ENCODE measurements at places on chromosomes 3 and 15.
A peak's percentile ranks its signal among the peaks of the same experiment; 100 is the strongest.

DNA sequence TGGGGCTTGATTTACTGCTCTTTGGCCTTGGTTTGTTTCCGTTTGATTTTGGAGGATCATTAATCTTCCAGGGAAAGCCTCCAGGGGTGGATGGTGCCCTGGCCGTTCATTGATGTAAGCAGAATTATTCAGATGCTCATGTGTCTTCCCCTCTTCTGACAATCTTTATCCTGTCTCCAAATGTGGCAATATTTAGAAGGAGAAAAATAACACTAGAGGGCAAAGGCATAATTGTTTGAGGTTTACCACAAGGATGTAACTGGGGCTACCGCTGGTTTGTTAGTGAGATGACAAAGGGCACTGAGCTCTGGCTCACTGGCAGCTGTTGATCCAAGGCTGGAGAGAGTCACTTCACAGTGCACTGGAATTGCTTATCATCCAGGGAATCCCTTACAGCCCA is 18.2 kb upstream of the PLCL2 start:
- no peak for DNase-seq

- DNase-seq: no peak
These were observed 484 bp upstream of the C3orf52 start for GRCh38 chr3:112085735-112086075.

- DNase-seq: no peak
These were observed 200.7 kb upstream of the NSMCE3 start for GRCh38 chr15:29470311-29470710.

DNA sequence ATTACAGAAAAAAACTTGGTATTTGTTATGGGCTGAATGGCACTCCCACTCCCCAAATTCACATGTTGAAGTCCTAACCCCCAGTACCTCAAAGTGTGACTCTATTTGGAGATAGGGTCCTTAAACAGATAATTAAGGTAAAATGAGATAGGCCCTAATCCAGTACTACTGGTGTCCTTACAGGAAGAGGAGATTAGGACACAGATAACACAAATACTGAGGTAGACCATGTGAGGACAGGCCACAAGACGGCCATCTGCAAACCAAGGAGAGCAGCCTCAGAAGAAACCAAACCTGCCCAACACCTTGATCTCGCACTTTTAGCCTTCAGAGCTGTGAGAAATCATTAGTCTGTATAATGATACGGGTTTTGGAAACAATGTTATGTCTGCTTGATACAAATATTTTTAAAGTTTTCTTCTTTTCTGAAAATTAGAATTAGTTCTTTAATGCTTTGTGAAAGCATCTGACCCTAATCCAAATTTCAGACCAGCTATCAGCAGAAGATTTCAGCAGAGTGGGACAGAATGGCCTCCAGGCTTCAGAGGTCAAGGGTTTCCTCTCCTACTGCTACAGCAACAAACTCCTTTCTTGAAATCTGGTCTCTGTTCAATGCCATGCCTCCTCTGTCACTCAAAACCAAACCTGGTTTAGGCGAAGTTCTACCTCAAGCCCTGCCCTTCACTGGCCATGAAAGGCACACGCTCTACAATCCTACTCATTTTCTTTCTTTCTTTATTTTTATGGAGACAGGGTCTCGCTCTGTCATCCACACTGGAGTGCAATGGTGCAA is 22.0 kb upstream of the HDC start:
- DNase-seq: no peak

DNA sequence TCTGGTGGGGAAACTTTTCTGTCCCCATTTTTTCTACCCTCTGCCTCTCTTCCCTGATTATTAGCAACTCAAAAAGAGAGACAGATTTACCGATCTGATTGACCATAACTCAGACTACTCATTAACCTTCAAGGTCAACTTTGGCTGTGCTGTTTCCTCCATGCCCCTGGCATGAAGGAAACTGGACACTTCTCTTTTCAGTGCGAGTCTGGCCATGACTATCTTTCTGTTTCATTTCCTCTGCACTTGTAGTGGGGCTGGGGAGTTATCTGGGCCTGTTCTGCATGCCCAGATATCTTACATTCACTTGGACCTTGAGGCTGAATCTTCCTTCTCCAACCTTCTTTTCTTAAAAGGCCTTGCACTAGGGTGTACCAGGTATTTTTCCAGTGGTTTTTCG is 76.9 kb upstream of the SLCO2A1 start:
- DNase-seq: no peak

- DNase-seq: no peak
These were observed 4.7 kb downstream of the CEP152 start for GRCh38 chr15:48806151-48806550.

GRCh38 chr3:119911748-119912147 is 129.8 kb downstream of the NR1I2 start:
- DNase-seq: no peak

DNA sequence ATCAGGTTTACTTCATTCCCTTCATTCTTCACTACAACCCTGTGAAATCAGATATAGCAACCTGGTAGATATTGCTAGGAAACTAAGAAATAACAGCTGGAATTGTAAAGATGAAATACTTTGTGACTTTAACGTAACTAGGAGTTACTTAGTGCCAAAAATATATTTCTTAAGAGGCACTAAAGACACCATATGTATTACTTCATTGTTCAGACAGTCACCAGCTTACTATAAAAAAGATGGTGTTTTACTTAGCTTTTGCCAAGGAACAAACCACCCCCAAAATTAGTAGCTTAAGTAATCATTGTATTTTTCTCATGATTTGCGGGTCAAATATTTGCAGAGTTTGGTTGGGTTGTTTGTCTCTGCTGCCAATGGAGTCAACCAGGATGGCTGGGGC is 62.5 kb downstream of the PROS1 start:
- no peak for DNase-seq

- DNase-seq: no peak
These were observed 58.9 kb downstream of the LINGO1 start for GRCh38 chr15:77573802-77574201.

DNA sequence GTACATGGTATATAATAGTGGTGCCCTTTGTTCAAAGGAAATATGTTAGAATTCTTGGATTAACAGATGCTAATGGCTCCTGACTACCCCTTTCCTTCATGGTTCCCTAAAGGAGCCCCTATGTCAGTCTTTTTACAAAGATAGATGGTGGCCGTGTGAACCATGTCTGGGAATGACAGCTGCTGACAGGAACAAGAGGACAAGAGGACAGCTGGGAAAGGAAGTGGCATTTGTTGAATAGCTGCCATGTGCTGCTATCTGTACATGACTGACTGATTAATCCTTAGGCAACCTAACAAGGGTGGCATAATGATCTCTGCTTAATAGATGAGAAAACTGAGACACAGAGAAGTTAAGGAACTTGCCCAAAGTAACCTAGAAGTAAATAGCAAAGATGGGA is 321.7 kb downstream of the ZNF621 start:
- DNase-seq: no peak

- DNase-seq: no peak
These were observed 19.3 kb downstream of the NRG4 start for GRCh38 chr15:75992897-75993296.

DNA sequence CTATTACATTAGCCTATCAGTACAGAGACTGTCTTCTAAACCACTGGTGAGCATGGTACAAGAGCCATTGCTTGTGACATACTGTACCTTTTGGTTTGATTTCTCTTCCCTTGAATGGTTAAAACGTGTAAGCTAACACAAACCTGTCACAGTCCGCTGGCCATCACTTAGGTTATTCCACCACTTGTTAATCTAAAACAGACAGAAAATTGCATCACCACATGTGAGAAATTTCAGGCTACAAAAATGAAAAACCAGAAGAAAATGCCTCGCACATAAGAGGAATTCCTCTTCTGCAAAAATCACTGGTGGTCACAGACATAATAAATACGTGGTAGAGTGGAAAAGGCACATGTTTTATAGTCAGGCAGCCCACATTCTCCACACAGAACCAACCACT is 22.1 kb downstream of the PARL start:
- DNase-seq: no peak

DNA sequence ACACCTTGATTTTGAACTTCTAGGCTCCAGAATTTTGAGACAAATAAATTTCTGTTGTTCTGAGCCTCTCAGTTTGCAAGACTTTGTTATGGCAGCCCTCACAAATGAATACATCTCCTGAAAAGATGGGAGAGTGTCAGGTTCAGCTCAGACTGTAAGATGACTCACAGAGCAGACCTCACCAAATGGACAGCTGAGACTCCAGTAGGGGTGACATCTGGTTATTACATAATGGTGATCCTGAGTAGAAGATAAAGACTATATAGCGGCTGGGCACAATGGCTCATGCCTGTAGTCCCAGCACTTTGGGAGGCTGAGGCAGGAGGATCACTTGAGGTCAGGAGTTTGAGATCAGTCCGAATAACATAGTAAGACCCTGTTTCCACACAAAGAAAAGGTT is 26.2 kb upstream of the MTMR14 start:
- no peak for DNase-seq

- DNase-seq: no peak
These were observed 32.4 kb upstream of the IGF2BP2 start for GRCh38 chr3:185857208-185857607.

DNA sequence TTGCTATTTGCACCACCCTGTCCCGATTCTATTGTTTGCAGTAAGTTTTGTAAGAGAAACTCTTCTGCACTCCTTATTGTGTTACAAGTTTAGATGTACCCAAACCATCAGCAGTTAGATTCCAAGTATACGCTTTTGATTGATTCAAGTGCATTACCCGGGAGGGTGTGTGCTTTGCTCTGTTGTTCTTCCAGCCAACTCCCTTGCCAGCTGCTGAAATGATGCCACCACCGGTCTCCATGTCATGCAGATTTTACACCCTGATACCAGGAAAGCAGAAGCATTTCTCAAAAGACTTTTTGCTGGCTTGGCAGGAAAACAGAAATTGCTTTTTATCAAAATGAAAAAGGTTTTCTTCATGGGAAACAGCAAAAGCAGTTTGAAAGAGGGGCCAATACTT is 1006.6 kb upstream of the CFAP20DC start:
- DNase-seq: no peak

- no peak for DNase-seq
These were observed 570.1 kb upstream of the CBLB start for GRCh38 chr3:106438887-106439286.

DNA sequence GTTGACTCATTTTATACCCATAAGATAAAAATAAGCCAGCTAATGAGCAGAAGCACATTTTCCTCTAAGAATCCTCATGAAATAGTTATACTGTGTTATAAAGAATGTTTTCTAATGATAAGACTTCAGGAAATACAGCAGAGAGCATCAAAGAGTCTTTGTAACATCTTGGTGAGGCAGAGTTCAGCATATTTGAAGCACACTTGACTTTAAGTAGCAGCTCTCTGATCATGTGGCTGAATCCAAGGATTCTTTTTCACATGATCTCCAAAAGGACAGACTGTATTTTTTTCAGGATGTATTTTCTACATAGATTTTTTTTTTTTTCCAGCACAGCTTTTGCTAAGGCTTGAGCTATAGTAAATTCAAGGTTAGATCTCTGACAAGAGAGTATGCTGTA is 195.1 kb downstream of the SI start:
- no peak for DNase-seq

DNA sequence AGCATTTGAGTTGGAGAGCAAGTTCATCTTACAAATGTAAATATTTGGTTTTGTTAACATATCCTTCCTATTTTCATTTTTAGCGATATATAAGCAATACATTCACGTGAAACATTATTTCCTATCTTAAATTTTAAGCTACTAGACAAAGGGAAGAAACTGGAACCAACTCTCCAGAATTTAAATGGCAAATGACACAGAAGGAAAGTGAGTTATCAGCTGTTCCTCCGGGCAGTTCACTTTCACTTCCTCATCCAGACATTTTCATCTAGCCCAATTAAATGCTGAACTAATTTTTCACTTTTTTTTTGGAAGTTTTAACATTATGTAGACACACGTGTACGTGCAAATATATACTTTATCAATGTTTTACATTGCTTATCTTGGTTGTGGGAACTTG is 58.7 kb downstream of the MORC1 start:
- peak; percentile 26 for DNase-seq

- DNase-seq: no peak
These were observed 230.9 kb downstream of the XXYLT1 start for GRCh38 chr3:195040094-195040493.

DNA sequence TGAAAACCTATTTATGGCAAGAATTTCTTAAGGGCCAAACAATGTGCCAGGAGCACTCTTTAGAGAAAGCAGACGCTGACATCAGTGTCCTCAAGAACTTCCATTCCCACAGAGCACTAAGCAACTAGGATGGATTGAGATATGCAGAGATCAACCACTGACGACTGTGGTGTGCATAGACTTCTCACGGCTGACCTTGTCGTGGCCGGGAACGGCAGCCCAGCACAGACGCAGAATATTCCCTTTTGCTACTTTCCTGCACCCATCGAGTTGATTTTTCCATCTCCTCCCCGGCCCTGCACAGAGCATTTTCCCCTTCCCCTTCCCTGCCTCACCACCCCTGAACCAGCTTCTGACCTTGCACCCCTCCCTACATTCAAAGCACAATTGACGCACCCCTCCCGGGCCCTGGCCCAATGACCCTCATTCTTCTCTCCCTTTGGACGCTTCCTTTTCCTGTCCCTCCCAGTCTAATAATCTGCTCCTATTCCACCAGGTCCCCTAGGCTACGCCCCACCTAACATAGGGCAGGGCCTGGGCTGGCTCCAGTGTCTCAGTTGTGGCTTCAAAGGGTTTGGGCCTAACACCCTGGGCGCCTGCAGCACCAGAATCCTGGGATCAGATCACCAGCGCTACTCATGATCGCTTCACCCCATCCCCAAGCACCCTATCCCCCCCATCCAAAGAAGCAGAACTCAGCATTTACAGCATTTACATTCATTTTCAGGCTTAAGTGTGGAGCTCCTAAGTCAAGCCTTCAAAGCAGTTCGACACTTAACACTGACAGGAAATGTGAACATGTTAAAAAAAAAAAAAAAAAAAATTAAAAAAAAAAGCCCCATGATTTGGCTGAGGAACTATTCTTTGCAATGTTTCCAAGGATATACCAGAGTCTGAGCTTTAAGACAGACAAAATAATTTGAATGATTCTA is 151.2 kb downstream of the FOXP1 start:
- no peak for DNase-seq

- DNase-seq: peak; percentile 52
These were observed 27.9 kb downstream of the AKAP13 start for GRCh38 chr15:85408270-85408746.

GRCh38 chr15:72760590-72761260 is 22.8 kb downstream of the ADPGK start:
- DNase-seq: no peak

- no peak for DNase-seq
These were observed 348.0 kb upstream of the DPPA4 start for GRCh38 chr3:109685084-109686079.

GRCh38 chr3:186108106-186108940 is 566 bp downstream of the ETV5 start:
- DNase-seq: peak; percentile 81

DNA sequence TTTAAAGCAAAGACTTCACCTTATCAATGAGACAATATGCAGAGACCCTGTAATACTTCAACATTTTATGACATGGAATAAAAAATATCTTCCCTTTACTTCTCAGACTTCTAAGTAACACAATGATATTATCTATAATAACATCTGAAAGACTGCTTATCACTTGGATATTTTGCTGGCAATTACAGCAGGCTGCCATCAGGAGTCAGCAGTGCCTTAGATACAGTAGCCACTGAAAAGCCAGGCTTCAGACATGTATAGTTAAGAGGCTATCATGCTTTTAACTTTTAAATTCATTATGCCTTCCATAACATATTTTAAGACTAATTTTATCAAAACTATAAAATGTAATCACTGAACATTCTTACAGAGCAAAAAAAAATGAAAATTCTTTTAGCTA is 227.5 kb downstream of the NEK10 start:
- no peak for DNase-seq
